NCI-H187 (cell line): ENCODE measurements at places on chromosomes 2 and 18.

DNA sequence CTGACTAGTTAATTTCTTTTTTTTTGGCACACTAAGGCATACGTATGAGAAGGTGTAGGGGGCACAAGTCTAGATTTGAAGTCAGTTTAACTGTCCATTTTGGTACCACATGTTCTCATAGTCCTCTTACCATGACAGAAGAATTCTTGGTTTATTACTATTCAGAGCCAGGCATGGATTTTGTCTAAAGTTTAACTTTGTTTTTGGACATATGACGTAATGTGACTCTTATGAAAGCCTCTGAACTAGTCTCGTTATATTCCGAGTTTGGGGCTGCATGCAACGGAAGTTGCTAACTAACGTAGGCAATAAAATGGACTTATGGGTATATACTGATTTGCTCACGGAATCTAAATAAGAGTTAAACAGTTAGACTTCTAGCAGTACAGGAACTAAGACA, 62.9 kb downstream of the MSTN start:
- DNase-seq, result no peak

GRCh38 chr18:28078298-28078697, 98.6 kb downstream of the CDH2 start:
- DNase-seq, result no peak

GRCh38 chr2:67851016-67851415, 211.8 kb downstream of the C1D start:
- DNase-seq, result no peak

DNA sequence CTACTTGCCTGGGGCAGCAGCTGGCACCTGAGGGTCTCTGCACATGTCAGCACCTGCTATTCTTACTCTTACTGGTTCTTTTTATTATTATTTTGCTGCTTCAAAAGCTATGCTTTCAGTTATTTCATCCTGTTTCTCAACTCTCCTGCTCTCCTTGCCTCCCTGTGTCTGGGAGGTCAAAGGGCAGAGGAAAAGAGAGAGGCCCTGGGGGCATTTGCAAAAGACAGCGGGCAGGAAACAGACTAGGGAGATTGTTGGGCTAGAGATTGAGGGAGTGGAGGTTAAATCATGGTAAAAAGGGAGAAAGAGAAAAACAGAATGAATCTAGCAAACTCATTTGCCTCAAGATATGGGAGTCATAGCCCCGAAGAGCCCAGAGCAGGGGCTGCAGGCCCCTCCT, 21.1 kb upstream of the RPL31 start:
- no peak for DNase-seq

DNA sequence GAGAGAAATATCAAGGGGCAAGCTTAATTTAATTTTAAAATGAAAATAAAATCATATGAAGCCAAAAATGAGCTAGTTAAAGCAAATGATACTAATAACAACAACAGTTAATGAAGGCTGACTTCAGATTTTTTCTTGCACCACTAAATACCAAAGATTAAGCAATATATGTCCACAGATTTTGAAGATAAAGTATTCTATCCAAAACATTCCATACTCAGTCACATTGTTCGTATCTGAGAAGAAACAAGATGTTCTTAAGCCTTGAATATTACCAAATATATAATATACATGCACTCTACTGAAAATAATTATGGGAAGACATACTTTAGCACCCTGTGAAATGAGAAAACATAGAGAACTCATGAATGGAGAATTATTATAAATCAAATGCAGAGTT, 593.3 kb upstream of the SYT4 start:
- no peak for DNase-seq

DNA sequence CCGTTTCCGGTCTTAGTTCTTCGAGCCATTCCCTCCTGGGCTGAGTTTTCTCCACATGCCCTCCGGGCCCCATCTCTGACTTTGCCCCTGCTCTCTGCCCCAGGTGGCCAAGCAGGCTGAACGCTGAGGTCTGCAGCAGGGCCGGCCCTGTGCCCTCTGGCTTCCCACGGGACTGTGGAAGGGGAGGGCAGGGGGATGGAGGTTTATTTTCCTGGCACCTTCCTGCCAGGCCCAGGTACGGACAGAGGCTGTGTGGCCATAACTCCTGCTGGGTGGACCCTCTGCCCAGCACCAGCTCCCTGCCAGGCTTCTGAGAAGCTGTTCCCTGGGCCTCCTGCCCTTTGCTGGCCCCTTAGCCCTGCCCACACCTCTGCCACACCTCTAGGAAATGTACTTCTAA, 164.0 kb downstream of the TFCP2L1 start:
- DNase-seq, result no peak

GRCh38 chr2:128264881-128265607, 53.6 kb downstream of the HS6ST1 start:
- no peak for DNase-seq
